Fibroblast of upper back skin (primary cell): ENCODE measurements at places on chromosomes 12 and 14.

DNA sequence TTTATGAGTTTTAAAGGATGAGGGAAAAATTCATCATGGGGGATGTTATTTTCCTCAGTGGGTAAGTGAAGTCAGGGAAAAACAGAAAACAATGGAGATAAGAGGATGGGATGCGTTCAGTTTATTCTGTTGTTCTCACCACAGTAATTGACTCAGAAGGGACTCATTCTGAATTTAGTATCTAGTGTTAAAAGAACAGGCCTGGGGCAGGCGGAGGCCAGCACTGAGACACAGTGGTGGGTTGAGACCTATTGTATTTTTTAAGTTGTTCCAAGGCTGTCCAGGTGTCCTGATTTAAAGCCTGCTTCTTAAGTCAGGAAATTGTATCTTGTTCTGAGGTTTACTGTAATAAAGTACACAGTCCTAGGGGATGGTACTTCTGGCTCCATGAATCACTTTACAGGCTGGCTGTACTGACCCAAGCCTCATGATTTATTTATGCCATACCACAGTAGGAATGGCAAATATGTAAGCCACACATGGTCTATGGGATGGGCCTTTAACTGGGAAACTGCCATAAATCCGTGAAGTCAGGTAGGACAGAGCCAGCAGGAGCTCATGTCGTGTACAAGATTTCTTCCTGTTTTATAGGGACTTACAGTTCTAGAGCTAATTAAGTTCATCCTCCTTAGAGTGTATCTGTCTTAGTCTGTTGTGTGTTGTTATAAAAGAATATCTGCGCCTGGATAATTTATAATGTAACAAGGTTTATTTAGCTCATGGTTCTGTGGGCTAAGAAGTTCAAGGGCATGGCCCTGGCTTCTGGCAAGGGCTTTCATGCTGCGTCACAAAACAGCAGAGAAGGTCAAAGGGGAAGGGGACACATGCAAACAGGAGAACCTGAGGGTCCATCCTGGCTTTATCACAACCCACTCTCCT lies 244.1 kb downstream of the FBXL14 start:
- DNase-seq = peak; percentile 97

- DNase-seq = no peak
These were observed 45.7 kb downstream of the EIF2S3B start for GRCh38 chr12:10551375-10551774.

- DNase-seq = no peak
These were observed 18.5 kb downstream of the GAS2L3 start for GRCh38 chr12:100591979-100592378.

- no peak for DNase-seq
These were observed 475.4 kb upstream of the SEL1L start for GRCh38 chr14:82009076-82009475.

- no peak for DNase-seq
These were observed 5.8 kb upstream of the LYZ start for GRCh38 chr12:69342421-69342820.

DNA sequence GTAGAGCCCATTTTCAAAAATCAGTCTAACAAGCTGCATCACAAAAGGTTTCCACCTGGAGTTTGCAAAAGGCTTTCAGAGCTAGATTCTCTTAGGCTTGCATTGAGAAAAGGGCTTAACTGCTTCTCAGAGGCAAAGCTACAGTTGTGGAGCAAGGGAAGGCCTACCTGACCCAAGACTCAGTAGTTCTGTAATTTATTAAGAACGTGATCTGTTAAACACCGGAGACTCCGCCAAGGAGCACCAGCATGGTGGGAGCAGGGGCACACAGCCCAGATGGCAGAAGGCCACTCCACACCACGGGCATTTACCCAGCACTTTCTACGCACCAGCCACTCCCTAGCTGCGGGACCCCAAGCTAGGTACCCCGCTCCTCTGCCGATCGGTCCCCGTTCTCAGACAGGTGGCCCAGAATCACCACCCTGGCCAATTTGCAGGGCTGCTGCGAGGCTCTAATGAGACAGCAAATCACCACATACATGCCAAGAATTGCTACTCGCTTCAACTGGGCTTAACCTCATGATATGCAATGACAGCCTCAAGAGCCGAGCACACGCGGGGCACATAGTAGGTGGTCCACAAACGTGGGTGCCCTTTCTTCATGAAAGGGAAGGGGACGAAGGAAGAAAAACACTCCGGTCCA lies 1.5 kb downstream of the ITPK1 start:
- no peak for DNase-seq

GRCh38 chr14:71539650-71540285 lies 392.5 kb upstream of the RGS6 start:
- peak; percentile 66 for DNase-seq

DNA sequence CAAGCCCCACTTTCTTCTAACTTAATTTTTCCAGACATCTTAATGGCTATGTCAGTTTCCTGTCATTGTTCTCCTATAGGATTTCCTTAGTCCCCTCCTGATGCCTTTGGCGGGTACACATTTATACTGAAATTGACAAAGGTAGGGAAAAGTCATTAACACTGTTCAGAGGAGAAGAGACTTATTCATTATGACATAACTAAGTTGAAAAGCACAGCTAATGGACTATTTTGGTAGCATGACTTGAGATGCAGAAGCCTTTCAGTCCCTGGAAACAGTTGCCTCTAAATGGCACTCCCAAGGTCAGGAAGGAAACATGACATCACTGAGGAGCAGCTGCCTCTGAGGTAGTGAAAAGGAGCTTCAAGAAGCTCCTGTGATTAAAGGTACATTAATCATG lies 317.5 kb upstream of the KITLG start:
- DNase-seq = no peak

GRCh38 chr14:27305441-27305945 lies 707.7 kb upstream of the NOVA1 start:
- DNase-seq = peak; percentile 6

DNA sequence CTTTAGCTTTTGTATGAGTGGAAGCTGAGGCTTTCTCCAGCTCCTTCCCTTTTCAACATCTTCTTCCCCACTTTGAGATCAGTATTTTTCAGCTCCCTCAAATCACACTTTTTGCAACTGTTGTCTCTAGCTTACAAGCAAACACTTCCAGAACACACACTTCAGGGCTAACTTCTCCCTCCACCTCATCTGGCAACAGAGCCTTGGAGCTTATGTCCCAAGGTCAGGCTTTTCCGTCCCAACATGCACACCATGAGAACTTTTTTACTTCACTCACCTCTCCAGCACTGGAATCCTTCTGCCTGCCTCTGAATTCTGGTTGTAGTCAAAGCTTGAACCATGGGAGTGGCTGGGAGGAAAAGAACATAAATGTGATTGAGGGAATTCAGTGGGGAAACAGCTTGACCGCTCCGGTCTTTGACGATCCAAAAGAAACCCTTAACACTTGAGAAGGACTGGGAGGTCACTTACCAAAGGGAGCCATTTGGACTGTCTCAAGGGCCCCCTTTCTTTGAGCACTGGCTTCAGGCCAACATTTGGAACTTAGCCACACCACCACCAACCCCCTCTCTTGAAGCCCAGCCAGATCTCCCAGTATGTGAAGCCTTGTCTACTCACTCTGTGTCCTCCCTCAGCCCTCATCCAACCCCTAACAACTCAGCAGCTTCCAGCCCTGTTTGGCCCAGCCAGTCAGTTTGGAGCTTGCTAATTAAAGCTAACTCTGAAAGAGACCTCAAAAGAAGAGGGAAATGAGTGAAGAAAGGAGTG lies 3.9 kb upstream of the BLOC1S1 start:
- DNase-seq = no peak

GRCh38 chr12:115384391-115384790 lies 700.4 kb upstream of the TBX3 start:
- DNase-seq = no peak

- DNase-seq = peak; percentile 36
These were observed 671.3 kb upstream of the TBX3 start for GRCh38 chr12:115355301-115355700.

DNA sequence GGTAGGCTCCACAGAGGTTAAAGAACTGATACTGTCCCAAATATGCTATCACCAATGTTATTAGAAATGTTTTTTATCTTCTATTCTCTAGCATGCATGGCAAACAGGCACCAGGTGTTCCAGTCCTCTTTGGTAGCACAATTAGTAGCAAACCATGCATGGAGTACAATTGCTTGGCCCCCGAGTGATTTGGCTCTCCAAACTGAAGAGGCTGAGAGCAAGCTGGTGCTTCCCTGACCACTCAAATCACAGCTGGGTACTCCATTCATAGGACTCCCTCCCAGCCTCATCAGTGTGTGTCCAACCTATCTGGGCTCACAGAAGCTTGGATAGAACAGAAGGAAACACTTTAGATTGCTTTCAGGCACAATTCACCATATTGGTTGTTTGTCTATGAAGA lies 93.4 kb downstream of the DIO2 start:
- DNase-seq = no peak

DNA sequence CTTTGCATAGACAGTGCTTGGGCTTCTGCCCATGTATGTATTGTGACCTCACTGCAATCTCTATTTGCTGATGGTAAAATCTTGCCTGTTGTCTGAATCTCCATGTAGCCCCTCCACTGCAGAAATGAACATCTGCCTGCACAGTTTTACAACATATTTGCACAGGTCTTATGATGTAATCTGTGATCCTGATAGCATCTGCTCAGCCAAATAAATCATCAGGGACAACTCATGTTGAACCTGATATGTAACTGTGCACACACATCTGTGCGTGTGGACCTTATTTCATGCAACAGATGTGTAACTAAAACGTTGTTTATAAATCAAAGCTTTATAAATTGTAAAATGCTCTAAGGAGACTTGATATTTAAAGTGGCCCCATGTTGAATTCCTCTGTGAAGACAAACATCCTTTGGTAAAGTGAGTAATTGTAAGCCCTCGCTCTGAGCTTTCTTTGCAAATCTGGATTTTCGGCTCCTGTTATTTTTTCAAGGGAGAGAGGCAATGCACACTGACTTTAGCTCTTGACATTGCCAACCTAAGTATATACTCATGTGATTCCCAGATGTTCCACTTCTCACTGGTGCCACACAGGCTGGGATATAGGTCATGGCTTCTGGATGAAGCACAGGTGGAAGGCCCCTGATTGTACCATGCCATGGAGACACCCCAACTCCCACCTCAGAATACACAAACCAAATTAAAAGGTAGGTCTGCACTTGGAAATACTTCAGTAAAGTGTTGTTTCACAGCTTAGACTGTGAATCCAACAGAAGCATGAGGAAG lies 371.3 kb downstream of the GRIN2B start:
- no peak for DNase-seq

DNA sequence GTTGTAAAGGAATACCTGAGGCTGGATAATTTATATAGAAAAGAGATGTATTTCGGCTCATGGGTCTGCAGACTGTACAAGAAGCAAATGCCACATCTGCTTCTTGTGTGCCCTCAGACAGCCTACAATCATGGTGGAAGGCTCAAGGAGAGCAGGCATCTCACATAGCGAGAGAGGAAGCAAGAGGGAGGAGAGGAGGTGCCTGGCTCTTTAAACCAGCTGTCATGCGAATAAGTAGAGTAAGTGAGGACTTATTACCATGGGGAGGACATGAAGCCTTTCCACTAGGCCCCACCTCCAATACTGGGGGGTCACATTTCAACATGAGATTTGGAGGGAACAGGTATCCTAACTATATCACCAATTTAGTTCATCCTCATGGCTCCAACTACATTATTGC lies 118.7 kb downstream of the ACSS3 start:
- DNase-seq = no peak

- no peak for DNase-seq
These were observed 39.4 kb upstream of the BTG1 start for GRCh38 chr12:92185052-92185451.

DNA sequence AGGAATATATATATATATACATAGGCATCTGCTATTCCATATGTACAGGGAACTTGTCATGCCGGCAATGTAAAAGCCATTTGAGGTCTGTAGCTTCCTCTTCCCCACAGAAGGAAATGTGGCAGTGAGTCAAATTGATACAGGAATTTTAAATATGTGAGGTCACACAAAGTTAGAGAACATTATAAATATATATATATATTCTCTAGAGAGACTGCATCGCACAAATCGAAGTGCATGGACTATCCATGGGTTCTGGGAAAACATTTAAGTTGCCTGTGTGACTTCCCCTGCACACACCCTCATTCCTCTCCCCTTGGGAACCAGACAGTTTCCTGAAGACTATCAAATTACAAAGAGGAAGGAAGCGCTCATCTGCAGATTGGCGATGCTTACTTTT lies 100.9 kb upstream of the CCDC91 start:
- peak; percentile 81 for DNase-seq

DNA sequence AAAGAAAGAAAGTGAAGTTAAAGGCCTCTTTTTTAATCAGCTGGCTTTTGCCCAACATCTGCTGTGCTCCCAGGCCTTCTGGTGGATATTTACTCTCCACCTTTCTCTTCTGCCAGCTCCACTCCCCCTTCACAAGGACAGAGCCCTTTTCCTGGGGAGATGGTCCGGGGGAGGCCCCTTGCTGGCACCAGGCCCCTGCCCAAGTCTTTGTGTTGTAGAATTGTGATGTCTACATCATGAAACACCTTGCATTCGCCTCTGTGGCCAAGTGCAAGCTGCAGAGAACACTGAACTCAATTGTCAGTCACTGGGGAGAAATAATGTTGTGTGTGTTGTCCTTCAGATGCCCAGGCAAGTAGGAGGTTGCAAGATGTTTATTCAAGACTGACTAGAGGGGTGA lies 150.3 kb downstream of the DPF3 start:
- peak; percentile 22 for DNase-seq

- DNase-seq = no peak
These were observed 92.8 kb upstream of the ETV6 start for GRCh38 chr12:11556682-11557081.

DNA sequence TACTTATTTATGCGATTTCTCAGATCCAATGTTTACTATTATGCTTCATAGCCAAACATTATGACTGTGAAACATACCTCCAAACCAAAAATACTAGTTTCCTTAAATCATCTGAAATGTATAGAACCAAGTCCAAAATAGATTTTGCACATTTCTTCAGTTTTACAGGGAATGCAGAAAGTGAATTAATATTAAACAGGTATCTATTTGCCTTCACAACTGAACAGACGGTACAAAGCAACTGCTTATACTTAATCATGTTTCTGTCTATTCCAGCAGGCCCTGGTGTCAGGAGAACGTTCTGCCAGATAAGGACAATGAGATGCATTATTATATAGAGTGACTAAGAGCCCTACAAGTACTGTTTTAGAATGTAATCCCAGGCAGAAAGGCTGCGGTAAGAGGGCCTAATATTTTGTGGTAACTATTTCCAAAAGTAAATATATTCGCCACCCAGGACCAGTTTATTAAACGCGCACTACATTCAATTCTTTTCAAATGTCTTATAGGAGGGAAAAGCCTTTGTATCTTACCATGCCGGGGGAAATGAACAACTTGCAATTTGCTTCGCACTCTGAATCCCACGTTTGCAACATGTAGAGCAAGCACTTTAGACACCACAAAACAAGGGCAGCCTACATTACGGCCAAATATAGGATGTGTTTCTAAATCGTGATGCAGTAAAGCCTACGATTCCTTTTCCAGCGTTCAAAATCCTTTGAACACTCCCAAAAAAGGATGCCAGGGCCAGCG lies 1.5 kb downstream of the CORO1C start:
- DNase-seq = peak; percentile 48

- no peak for DNase-seq
These were observed 29.7 kb downstream of the MGAT4C start for GRCh38 chr12:86226481-86226880.
